Activated T-helper 2 cell treated with anti-CD3 and anti-CD28 coated beads, Interferon-gamma antibody, Interleukin-2, Interleukin-4, amounts not matched to agents 10 μg/mL and 5 μg/mL and 100 μg/mL, durations not matched to agents 14 hours and 24 hours and 36 hours (primary cell): ENCODE measurements at places on chromosomes 7 and 10. TPM values are rescaled to one million over a fixed set of nuclear protein-coding genes. Genes with fewer than 3 reads are reported as not detected.

GRCh38 chr7:77771901-77772300 lies 26.3 kb downstream of the TMEM60 start:
- H3K36me3 ChIP-seq, result peaks cover 47% of the 10 kb centered on the region
- H3K4me1 ChIP-seq, result no peaks in the 10 kb centered on the region
- H3K27ac ChIP-seq, result peak overlapping the region; percentile 21
- H3K27me3 ChIP-seq, result no peaks in the 10 kb centered on the region
- H3K4me3 ChIP-seq, result no peak overlapping the region

GRCh38 chr10:70125918-70126552 lies 6.6 kb downstream of the AIFM2 start:
- H3K4me1 ChIP-seq, result no peaks in the 10 kb centered on the region
- H3K27me3 ChIP-seq, result peaks cover 2% of the 10 kb centered on the region
- H3K36me3 ChIP-seq, result peaks cover 4% of the 10 kb centered on the region
- H3K27ac ChIP-seq, result no peak overlapping the region

DNA sequence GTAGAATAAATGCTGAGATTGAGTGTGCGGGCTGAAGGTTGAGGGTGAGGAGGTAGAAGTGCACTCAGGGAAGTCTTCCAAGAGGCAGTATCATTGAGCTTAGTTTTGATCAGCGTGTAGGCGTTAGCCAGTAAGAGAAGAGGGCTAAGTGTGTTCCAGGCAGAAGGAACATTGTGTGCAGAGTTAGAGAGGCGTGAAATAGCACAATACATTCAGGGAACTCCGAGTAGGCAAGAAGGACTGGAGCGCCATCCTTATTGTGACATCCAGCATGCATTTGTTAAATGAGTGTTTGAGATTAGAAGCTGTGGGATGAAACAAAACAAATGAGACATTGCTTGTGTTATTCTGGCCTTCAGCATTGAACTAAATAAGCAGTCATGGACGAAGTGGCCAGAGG lies 140.9 kb upstream of the MKLN1 start:
- H3K36me3 ChIP-seq, result peaks cover 6% of the 10 kb centered on the region
- no peak overlapping the region for H3K4me3 ChIP-seq
- peak overlapping the region; percentile 1 for H3K27ac ChIP-seq
- H3K4me1 ChIP-seq, result peaks cover 69% of the 10 kb centered on the region
- no peak for DNase-seq

DNA sequence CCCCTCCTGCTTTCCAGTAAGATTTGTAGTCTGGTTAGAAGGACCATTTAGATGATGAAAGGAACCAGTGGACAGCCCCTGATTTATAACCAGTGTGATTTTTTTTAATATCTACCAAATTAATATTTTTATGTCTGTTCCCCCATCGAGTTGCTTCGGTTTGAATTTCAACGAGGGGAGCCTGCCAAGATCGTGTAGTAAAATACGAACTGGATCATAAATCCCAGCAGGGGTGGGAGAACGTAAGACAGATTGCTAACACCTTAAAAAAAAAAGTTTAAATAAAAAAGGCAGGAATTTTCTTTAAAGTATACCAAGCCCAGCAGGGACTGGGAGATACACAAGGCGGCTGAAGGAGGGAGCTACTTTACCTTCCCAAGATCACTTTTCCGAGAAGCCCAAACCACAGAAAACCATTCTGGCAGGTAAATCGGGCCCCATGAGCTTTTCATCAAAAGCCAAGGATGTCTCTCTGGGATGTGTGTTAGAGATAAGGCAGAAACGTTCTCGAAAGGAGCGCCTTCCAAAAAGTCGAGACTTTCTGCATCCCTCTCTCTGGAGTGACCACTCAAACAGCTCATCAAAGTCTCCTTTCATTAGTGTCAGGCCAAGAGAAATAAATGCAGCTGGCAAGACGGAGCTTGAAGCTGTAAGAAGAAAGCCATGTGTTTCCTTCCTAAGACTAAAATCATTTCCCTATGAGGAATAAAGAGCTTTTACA lies 270.5 kb upstream of the NFE2L3 start:
- DNase-seq, result no peak
- H3K27me3 ChIP-seq, result peaks cover 49% of the 10 kb centered on the region
- no peak overlapping the region for H3K27ac ChIP-seq
- no peaks in the 10 kb centered on the region for H3K4me1 ChIP-seq

DNA sequence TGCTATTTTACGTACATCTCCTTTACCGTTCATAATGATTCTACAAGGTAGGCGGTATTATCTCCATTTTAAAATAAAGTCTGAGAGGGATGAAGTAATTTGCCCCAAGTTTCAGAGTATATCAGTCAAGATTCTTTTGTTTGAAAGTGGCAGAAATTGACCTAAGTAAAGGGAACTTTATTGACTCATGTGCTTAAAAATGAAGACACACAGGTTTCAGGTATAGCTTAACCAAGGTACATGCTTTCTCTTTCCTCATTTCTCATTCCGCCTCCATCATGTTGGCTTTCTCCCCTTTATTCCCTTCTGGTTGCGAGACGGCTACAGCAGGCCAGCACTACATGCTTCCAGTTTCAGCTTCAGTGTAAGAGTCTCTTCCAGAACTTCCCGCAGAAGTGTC lies 77.5 kb downstream of the NOC3L start:
- H3K4me3 ChIP-seq, result no peak overlapping the region
- peaks cover 5% of the 10 kb centered on the region for H3K4me1 ChIP-seq
- H3K27ac ChIP-seq, result no peak overlapping the region
- peaks cover 40% of the 10 kb centered on the region for H3K27me3 ChIP-seq
- DNase-seq, result no peak

GRCh38 chr7:66353547-66353946 lies 148.4 kb downstream of the TPST1 start:
- H3K4me3 ChIP-seq, result no peak overlapping the region
- no peak for DNase-seq
- H3K27me3 ChIP-seq, result no peaks in the 10 kb centered on the region
- no peaks in the 10 kb centered on the region for H3K4me1 ChIP-seq

DNA sequence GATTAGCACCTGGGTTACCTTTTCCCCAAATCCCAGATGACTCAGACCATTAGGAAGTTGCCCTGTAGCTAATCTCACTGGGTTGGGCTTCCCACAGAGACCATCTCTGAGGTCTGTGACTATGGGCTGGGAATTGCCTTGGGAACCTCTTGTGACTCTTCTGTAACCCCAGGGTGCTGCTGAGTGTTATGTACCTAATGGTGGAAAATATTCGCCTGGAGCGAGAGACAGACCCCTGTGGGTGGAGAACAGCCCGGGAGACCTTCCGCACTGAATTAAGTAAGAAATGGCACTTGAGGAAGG lies 20.0 kb downstream of the STRIP2 start:
- DNase-seq, result no peak
- peaks cover 8% of the 10 kb centered on the region for H3K4me1 ChIP-seq
- H3K27ac ChIP-seq, result no peak overlapping the region
- no peaks in the 10 kb centered on the region for H3K27me3 ChIP-seq

GPRIN2 gene
- total RNA-seq, result not detected in 2 replicates

NPSR1 gene
- total RNA-seq, result not detected in 2 replicates

AVPI1 gene
- 2.3 and 2.4 TPM in 2 replicates for total RNA-seq
